ENCODE measurements at places on chromosomes 7 and 10.

GRCh38 chr10:9848981-9849380, 1168.7 kb upstream of the CELF2 start:
- no peak for DNase-seq

DNA sequence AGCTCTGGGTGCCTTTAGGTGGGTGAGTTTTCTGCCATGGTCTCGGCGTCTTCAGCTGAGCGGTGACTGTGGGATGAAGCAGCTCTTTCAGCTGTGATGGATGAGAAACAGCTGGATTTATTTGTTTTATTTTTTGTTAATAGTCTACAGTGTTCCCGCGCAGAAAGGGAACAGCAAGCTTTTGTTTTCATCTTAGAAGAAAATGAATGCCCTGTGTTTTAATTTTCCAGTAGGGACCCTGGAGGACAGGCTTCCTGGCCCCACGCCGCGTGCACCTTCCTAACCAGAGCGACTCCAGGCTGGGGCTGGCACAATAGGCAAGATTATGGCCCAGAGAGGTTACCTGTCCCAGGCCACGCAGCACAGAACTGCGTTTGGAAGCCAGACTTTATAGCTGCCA, 57.6 kb downstream of the GTF2IRD1 start:
- no peak for DNase-seq

- DNase-seq, result no peak
Observed at GRCh38 chr10:102718220-102718619, 3.8 kb downstream of the SFXN2 start.

DNA sequence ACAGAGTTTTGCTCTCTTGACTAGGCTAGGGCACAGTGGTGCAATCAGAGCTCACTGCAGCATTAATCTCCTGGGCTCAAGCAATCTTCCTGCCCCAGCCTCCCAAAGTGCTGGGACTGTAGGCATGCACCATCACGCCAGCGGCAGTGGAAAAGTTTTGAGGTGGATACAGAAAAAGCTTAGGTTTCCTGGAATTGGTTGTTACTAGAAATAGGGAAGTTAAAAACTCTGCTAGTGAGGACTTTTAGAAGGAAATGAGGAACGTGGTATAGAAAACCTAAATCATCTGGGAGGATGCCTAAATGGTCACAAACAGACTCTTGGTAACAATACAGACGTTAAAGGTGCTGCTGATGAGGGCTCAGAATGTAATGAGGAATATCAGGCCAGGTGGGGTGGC, 10.9 kb upstream of the SNX8 start:
- DNase-seq, result no peak

DNA sequence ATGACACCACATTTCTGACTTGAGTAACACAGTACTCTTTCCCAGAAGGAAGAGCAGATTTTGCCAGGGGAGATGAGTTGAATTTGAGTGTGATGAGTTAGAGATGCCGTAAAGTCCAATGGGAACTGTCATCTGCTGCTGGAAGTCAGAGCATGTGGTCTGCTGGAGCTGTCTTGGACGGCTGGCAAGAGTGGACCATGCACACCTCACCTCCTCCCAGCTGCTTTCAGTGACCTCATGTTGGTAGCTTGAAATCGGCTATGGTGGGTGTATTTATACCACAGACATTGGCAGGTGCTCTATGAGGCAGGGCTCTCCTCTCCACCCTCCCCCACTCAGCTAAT, 82.3 kb downstream of the COL13A1 start:
- DNase-seq, result no peak

GRCh38 chr10:22927661-22928403, at the start of gene ARMC3:
ARMC3 (plus strand) TSS chr10:22928053; CDS start chr10:22931997, 3,944 bp downstream.
- DNase-seq, result peak; percentile 6

DNA sequence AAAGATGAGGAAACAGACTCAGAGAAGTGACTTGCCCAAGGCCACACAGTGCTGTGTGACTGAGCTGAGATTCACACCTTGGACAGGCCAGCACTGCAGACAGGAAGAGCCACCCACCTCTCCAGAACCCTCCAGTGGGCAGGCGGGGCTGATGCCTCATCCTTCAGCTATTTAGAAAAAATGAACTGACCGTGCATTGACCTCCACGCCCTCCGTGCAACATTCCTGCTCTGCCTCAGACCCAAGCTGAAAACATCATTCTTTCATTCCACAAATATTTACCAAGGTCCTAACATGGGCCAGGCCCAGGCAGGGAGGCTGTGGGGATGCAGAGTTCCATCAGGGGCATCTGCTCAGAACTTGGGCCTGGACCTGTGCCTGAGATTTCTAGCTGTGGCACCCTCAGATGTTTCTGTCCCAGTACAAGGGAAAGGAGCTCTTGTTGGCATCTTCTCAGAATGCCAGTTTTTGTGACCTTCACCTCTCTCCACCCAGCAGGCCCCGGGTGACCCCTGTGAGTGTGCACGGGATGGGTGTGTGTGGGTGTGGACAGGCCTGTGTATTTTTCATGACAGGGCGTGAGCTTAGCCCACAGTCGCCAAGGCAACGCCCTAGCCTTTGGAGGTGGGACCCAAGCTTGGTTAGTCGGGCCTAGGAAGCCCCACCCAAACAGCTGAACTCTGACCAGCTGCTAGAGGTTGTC, 6.5 kb downstream of the VSIR start:
- no peak for DNase-seq

DNA sequence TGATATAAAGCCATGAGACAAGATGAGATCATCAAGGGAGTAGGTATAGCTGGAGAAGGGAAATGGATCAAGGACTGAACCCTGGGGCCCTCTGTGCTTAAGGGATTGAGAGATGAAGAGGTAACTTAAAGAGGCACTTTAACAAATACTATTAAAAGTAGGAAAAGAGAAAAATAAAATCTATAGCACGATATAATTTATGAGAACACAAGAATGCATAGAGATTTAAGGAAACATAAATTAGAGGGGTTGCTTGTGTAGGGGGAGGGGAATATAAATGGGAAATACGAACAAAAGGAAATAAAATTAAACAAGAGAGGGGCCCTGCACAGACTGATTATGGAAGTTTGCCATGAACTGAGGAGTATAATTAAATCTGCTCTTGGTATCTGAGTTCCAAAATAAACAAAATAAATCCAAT, 15.6 kb upstream of the LRRC17 start:
- DNase-seq, result no peak

- no peak for DNase-seq
Observed at GRCh38 chr10:5151076-5151475, 33.9 kb downstream of the AKR1C8 start.

GRCh38 chr10:94125856-94126255, 132.1 kb downstream of the PLCE1 start:
- no peak for DNase-seq

DNA sequence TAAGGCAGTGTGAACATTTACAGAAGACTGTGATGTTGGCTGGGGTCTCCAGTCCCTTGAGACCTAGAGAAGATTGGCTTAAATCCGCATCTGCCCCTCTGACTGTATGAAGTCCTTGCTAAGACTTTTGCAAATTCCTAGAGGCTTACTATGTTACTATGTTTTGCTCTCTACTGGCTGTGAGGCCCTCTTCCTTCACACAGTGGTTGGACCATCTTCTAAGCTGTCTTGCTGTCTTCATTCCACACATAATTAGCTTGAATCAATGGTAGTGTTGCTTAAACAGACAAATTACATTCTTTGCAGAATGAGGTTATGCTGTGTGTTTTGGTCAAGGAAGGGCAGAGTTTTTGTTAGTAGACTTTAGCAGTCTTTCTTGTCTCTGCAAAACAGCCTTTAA, 658.0 kb downstream of the TYW1 start:
- DNase-seq, result no peak

DNA sequence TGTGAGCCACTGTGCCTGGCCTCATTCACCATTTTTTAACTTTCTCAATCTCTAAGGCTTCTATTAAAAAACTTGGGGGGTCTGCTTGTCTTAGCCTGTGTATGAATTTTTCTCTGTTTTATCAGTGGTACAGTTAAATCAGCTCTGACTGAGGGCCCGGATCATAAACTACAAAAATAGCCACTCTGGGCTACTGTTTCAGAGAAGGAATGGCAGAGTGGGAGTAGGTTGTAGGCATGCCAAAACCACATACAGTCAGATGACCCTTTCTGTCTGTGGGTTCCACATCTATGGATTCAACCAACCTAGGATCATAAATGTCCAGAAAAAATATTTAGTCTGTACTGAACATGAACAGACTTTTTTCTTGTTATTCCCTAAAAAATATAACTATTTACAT, 21.3 kb downstream of the TBC1D12 start:
- DNase-seq, result no peak

DNA sequence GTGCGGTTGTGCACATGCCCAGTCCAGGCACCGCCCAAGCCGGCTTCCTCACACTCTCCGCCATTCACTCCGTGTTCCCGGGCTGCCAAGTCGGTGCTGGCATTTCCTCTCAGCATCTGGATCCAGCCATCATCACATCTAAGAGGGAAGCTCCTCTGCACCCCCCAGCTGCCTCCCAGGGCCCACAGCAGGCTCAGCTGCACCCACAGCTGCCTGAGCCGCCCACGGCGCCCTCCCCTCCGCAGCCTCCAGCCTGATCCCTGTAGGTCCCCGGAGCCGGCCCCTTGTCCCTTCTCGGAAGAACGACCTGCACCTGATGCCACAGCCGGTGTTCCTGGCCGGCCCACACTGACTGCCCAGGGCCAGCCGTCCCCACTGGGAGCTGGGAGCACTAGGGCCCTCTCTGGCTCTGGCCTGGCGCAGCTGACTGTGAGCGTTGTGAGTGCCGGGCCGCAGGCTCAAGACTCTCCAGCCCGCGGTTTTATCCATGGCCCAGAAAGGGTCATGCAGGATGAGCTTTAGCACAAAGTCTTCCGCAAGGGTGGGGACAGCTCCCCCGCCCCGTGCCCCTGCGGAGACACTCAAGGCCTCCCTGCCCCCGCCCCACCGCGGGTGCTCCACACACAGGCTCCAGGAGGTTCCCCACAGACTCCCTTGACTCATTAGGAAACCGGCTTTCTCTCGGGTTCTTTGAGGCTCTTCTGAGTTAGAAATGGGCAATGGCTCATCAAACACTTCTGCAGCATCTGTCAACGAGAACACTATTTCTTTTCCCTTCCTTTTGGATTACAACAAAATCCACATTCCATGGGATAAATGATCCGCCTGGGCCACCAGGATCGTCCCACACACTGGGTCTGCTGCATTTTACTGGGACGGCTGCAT, 31.2 kb downstream of the CFAP46 start:
- DNase-seq, result no peak

DNA sequence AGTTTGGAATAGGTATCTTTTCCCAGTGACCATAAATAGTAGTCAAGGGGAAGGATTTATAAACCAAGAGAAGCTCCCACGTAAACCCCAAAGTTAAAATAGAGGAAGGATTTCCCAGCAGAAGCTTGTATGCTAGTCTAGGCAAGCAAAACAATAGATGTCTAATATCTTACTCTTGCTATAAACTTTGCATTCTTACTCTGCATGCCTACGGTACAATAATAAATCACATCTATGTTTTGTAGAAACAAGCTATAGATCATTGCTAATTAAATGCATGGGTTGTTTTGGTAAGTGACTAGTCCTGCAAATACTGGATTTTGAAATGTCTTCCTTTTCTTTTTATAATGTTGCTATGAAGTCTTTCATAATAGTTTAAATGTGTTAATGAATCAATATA, 585.5 kb downstream of the INHBA start:
- DNase-seq, result no peak

GRCh38 chr7:16991551-16991950, 109.8 kb upstream of the AGR3 start:
- DNase-seq, result no peak

DNA sequence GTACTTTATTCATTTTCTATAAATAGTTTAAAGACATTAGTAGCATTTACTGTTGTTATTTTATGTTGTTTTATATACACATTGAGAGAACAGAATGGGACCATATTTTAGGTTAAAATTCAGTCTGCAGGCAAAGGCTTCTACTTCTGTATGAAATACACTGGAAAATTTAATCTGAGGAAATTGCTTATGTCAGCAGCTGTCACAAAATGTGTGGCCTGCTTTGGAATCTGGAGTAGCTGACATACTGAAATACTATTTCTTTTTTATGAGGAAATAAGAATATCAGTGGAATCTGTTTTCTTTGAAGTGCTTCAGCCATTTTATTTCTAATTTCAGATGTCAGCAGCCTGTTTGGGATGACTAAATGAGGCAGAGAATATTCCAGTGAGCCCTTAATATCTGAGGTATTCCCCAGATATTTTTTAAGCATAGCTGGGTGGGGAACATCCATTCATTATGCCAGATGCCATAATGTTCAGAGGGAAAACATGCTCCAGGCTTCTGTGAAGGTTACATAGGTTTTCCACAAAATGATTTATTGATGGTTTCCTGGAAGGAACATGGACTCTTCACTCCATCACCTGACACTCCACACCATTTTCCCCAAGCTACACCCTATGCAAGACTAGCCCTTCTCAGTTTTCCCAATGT, 267.1 kb downstream of the ARL4A start:
- DNase-seq, result no peak

DNA sequence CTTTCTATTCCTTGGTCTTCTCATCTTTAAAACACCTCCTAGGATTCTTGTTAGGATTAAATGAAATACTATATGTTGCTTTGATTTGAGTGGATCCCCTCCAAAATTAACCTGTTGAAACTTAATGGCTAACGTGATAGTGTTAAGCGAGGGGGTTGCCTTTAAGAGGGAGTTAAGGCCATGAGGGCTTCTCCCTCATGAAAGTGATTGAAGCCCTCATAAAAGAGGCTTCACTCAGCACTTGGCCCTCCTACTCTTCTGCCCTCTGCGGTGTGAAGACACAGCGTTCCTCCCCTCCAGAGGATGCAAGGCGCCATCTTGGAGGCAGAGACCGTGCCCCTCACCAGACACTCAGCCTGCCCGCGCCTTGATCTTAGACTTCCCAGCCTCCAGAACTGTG, 46.6 kb downstream of the CNNM2 start:
- DNase-seq, result no peak

DNA sequence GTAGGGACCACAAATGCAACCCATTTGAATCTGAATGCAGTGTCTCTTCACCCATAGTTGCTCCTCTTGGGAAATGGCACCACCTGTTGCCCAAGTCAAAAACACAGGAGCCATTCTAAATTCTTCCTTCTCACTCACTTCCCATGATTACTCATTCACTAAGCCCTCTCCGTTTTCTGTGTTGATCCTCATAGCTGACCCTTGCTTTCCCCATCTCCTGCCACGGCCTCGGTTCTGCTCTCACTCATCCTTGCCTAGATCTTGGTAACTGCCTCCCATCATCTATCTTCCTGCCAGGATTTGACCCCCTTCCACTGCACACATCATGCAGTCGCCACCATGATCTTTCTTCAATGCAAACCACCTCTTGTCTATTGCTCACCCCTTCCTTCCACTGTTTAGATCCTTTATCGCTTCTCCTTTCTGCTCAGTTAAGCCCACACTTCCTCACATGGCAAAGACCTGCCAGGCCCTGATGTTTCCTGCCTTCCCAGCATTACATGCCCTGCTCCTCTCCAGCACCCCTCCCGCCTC, 19.0 kb upstream of the CPN1 start:
- DNase-seq, result no peak

GRCh38 chr7:27245124-27245797, 2.7 kb downstream of the EVX1 start:
- no peak for DNase-seq

DNA sequence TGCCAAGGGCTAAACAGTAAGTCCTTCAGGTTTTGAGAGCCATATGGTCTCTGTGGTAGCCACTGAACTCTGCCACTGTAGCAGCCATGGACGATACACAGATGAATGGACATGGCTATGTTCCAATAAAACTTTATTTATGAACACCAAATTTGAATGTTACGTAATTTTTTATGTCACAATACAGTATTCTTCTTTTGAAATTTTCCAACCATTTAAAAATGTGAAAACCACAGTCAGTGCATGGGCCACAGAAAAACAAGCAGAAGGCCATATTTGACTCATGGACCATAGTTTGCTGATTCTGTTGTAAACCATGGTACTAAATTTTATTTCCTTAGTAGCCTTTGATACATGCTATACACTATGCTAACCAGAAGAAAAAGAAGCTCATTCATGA, 361.8 kb downstream of the MAGI2 start:
- no peak for DNase-seq
